Caco-2 (cell line): ENCODE measurements at places on chromosomes 3 and 15. TPM values are rescaled to one million over a fixed set of nuclear protein-coding genes. Genes with fewer than 3 reads are reported as not detected.

SI gene
- 1.7 and 2.6 TPM in 2 replicates for total RNA-seq

DNA sequence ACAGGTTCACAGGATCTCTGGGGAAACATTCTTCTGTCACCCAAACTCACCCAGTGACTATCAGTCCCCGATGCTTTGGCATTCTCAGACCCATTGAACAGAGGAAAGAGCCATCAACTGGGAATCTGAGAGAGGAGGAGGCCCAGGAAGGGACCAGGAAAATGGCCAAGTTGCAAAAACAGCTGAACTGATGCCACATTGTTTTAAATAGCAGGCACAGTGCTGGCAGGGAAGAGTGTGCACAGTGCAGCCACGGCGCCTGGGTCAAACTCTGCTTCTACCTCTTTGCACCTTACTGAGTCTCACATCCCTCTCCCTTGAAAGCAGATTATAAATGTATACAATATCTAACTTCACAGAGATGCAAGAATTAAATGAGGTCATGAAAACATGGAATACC, 66.4 kb downstream of the SRGAP3 start:
- DNase-seq: no peak

GPR62 gene
- total RNA-seq: not detected in 2 replicates

BDH1 gene
- 41.8 and 43.8 TPM in 2 replicates for total RNA-seq

DNA sequence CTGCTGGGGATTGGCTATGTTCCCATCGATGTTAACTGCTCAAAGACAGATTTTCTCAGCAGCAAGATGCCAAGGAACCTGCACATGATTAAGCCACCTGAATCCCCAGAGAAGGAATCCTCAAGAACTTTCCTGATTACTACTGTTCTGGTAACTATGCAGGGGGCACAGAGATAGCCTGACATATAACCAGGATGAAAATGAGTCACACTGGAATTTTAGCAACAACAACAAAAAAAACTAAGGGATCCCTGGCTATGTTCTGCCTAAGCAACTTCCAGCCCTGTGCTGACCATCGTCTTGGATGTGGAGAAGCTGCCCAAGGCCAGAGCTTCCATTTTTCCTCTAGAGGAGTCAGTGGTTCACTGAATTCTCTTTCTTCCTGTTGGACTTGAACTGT, 13.8 kb downstream of the RIOX2 start:
- no peak for DNase-seq

DNA sequence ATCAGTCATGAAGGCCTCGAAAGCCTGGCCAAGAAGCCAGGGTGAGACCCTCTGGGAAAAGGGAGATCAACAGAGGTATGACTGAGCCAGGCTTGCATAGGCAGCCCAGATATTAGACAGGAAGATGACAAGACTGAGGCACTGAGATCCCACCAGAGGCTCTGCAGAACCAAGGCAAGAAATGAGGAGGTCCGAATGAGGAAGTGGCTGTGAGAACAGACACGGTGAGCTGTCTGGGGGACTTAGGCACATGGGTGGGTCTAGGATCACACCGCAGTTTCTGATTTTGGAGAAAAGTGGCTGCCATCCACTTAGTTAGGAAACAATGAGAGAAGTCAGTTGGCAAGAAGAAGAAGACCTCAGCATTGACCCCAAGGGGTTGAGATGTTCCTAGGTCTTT, 31.5 kb upstream of the PRSS50 start:
- no peak for DNase-seq

GRCh38 chr15:52348056-52348745, 52.6 kb upstream of the MYO5C start:
- DNase-seq: no peak

DNA sequence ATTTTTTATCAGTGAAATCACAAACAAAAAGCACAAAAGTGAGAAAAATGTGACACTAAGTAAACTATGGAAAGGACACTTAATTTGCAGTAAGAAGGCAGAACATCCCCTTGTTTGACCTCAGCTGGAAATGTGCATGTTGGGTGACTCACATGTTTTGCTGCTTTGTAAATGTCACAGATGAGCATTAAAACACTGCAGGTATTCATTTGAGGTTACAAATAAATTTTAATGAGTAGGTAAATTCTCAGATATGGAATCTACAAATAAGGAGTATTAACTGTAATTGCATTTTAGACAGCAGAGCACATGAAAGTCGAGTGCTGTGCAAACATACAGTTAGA, 20.3 kb downstream of the CHMP2B start:
- DNase-seq: no peak
